Tongue (tissue), 3 donors: ENCODE measurements at places on chromosomes 16 and 17. TPM values are rescaled to one million over a fixed set of nuclear protein-coding genes. Genes with fewer than 3 reads are reported as not detected.
A peak's percentile ranks its signal among the peaks of the same experiment; 100 is the strongest.

DNA sequence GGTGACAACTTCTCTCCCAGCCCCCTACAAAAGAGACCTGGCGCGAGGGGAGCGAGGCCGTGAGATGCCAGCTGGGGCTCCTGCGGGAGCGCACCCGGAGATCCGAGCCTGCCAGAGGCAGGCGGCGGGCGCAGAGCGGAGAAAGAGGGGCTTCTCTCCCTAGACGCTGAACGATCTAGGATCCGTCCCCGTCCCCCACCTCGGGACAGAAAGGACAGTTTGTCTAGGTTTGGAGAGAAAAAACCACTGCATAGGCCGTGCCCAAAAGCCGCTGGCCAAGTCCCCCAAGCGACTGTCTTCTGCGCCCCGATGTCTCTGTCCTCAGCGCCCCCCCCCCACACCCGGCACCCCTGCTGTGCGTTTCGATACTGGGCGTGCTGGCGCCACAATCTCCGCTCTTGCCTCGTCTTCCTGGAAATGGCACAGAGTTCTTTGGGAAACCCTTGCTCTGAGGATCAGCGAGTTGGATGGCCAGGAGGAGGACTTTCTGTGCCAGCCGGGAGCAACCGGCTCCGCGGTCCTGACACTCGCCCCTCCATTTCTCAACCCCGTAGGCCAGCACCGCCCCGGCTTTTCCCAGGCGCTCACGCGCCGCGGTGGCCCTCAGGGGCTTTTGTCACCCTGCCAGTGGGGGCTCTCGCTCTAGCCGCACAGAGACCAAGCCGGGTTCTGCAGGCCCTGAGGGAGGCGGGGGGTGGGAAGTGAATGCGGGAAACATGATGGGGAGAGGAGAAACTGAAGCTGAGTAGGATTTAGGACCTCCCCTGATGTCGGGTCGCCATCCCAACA is 1.0 kb downstream of the SSTR2 start:
- DNase-seq, result no peak

RAP1GAP2 gene
- 5.7 TPM for total RNA-seq

- no peak for DNase-seq
Observed at GRCh38 chr16:53745753-53746266, 41.9 kb downstream of the FTO start.

TBC1D3 gene
- not detected for total RNA-seq

- DNase-seq, result peak; percentile 69
Observed at GRCh38 chr17:36533935-36534839, 481 bp downstream of the MYO19 start.

MYO15A gene
- total RNA-seq, result 0.21 TPM

DNA sequence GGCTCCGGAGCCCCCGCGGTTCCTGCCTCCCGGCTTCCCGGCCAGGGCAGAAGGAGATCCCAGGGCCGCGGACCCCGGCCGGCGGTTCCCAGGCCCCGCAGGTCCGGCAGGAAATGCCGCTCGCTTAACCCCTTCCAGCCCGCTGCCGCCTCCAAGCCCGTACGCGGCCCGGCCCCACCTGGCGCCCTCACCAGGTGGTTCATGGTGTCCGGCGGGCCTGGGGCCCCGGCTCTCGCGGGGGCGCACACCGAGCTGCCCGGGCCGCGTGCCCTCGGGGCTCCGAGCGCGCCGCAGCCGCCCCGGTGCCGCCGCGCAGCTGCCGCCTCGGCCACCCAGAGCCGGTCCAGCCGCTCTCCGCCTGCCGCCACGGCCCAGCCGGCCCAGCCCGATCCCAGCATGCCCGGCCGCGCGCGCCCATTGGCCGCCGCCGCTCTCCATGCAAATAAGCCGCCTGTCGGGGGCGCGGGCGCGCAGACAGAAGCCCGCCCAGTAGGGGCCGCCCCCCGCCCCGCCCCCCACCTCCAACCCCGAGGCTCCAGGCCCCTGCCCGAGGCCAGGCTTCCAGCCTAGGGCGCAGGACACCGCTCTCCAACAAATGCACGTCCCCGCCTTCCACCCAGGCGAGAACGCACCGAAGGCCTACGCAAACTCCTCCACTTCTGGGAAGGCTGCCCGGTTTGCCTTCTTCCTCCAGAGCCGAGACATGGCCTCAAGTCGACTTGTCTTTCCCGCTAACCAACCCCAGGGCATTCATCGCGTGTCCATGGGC is at the start of gene BCAR1:
TSS of gene BCAR1 (minus strand) at position 345 of the 769 bp plus-strand sequence. CDS start at position 203, 142 bp downstream.
- DNase-seq, result peak; percentile 95

SEBOX gene
- not detected for total RNA-seq

GRCh38 chr17:50386510-50386909 is 10.8 kb downstream of the LRRC59 start:
- DNase-seq, result no peak

MEOX1 gene
- 17.8 TPM for total RNA-seq

ARHGAP27 gene
- 37.3 TPM for total RNA-seq

DNA sequence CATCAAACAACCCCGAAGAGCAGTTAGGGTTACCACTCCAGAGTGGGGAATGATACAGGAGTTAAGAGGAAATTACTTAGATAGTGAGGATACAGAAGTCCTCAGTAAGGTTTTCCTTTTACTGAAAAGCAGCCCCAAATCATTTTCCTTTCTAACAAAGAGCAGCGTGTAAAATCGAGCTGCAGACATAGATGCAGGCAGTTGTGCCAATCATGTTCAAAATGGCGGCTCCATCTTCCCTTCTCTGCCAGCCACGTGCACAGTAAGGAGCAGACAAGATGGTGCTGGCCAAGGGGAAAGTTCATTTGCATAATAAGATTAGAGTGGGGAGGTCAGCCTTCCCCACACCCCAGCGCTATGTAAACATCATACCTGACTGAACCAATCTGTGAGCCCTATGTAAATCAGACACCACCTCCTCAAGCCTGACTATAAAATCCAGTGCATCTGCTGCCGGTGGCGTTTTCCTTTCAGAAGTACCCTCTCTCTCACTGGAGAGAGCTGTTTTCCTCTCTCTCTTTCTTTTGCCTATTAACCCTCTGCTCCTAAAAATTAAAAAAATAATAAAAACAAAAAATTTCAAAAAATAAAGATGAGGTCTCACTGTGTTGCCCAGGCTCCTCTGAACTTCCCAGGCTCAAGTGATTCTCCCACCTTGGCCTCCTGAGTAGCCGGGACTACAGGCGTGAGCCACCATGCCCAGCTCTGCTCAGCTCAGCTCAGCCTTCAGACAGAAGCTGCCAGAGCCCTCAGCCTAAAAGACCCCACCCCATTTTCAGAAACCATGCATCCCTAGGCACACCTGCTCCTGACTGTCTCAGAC is 2.6 kb upstream of the SRL start:
- peak; percentile 94 for DNase-seq
